ENCODE measurements at places on chromosomes 2 and 18.

- DNase-seq = peak; percentile 28
Observed at GRCh38 chr18:51614967-51615571, 417.6 kb upstream of the MEX3C start.

DNA sequence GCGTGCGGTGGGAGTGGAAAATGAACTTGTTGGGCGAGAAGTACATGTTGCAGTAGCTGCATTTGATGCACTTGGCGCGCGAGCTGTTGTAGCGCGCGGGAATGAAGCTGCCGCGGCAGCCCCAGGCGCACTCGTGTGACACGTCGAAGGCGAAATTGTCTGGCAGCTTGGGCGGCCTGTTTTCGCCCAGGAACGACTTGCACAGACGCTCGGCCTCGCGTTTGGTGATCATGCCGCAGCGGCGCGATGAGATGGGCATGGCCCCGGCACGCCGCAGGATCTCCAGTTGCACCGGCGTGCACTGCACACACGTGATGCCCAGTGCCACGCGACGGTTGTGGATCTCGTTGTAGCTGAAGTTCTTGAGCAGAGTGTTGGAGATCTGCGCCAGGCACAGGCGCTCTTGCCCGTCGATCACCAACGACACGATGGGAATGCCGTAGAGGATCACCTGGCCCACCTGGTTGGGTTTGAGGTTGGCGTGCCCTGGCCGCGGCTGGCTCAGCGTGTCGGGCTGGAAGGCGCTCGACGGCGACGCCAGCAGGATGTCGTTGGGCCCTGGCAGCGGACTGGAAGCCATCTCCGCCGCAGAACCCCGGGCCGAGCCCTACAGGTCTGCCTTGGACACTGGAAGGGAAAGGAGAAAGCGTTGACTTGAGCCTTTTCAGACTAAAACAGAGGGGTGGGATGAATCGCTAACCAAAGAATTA, 2.7 kb downstream of the SKOR2 start:
- no peak for DNase-seq

DNA sequence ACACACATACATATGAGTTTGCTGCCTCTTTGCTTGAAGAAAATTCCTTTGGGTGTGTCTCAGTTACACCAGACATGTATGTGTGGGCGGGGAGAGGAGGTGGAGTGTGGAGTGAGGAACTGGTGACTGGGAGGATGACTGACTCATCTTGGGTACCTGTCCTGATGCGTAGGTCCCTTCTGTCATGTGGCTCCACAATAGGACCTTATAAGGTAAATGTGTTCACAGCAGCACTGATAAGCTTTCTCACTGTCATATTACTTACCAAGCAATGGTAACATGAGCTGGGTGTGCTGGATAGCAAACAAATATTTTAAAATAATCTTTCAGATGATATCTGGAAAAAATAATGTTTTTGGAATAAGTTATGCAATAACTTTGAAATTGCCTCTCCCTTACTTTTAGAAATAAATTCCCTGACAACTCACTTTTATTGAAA, 45.1 kb downstream of the SLC9A2 start:
- no peak for DNase-seq

DNA sequence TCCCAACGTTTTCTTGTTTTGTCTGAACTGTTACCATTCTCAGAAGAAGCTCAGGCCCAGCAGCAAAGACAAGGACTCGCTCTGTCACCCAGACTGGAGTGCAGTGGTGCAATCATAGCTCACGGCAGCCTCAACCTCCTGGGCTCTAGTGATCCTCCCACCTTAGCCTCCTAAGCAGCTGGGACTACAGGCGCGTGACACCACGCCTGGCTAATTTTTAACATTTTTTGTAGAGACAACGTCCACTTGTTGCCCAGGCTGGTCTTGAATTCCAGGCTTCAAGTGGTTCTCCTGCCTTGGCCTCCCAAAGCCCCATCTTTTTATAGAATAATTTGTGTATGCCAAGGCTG, 2.0 kb upstream of the SMYD5 start:
- DNase-seq = no peak

GRCh38 chr2:30628341-30628740, 178.9 kb downstream of the CAPN13 start:
- DNase-seq = no peak

- DNase-seq = no peak
Observed at GRCh38 chr18:51137026-51137729, 60.3 kb downstream of the MEX3C start.

GRCh38 chr2:140363131-140363530, 1582.9 kb upstream of the NXPH2 start:
- no peak for DNase-seq

DNA sequence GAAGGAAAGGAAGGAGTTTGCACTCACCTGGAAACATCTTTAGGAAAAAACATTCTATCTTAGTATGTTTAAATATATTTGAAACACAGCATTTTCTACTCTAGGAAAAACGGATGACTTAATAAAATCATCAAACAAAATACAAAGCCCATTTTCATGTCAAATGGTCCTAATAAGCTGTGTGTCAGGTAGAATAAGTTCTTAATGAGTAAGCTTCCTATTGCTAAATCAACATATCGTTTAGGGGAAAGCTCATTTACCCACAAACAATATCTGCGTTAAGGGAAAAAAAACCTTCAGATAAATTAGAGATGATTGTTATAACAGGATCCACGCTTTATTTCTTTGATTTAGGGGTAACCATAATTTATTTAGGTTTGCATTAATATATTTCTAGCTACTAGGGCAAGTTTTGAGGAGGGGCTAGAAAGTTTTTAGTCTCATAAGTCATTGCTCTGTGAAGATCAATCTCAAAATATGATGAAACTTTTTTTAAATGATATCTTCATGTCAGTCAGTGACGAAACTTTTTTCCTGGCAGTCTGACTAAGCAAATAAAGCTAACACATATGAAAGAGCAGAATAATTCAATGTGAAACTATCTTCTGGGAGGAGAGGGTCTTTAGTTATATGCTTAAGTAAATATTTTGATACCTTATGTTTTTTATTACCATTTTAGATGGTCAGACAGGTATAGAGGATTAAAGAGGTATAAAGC, 147.1 kb downstream of the WDSUB1 start:
- DNase-seq = no peak

DNA sequence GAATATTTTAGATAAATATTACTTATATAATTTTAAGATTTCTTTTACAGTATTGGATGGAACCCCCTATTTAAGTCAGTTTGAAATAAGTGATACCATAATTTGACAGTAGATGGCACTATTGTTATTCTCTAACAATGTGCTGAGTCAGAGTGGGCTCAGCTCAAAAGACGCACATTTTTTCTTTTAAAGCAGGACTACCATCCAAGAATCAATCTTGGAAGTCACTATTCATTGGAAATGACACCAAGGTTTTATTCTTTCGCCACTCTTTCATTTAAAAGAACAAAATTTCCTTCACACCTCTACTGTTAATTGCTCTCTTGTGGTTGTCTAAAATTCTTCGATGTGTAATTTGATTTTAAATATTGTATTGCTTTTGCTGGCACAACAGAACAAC, 32.6 kb upstream of the SPAG16 start:
- DNase-seq = no peak

DNA sequence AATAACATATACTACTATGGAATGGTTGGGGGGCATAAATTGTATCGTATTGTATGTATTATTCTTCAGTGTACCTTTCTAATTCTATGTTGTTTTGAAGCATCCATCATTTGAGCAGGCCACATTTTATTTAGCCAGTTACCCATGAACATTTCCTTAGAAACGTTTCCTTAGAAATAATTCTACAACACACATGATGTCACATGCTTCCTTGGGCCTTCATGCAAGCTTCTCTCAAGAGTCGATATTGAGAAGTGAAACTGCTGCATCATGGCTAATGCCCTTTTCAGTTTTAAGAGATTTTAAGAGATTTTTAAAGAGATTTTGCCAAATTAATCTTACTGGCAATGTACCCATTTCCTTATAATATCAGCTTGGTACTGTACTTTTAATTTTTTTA, 63.9 kb downstream of the ALPK2 start:
- no peak for DNase-seq

All from adrenal gland (tissue), 19 donors.